ENCODE measurements at places on chromosomes 11 and 22.
A peak's percentile ranks its signal among the peaks of the same experiment; 100 is the strongest.

GRCh38 chr11:2525166-2525861, 80.5 kb downstream of the KCNQ1 start:
- DNase-seq: no peak

- no peak for DNase-seq
These were observed 1119.0 kb downstream of the BRD1 start for GRCh38 chr22:48708558-48709245.

DNA sequence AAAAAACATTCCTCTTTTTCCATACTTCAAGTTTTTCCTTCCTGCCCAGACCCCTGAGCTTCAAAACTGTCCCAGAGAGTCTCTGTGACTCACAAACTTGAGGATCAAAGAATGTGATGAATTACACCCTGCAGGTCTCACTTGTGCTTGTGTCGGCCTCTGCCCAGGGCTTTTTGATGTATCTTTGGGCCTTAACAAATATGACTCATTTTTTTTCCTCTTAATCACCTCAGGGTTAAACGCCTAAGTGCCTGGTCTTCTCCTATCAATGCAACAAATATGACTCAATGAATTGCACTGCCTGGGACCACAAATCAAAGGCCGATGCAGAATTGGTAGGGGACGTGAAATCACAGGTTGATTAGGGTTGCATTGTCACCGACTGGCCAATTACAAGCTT, 267.7 kb downstream of the LARGE1 start:
- DNase-seq: peak; percentile 1

DNA sequence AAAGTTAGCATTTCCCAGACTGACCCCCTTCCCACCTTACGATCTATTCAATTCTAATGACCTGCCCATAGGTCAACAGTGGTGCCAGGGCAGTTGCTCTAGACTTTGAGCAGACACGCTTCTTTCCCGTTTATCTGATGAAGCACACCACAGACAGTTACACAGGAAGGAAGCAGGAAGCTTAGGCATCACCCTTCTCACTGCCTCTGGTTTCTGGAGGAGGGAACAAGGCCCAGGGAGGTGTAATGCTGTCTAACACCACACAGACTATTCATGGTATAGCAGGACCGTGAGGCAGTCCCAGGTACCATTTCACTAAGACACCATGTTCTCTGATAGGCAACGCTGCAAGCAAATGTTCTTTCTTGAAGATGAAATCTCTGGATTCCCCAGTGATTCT, 279.4 kb downstream of the NTM start:
- no peak for DNase-seq

GRCh38 chr22:45230026-45230721, 10.5 kb downstream of the KIAA0930 start:
- no peak for DNase-seq

- no peak for DNase-seq
These were observed 14.5 kb downstream of the XNDC1N start for GRCh38 chr11:71913756-71914526.

- DNase-seq: no peak
These were observed 118.5 kb upstream of the TIMP3 start for GRCh38 chr22:32682990-32683389.

- no peak for DNase-seq
These were observed 3.4 kb downstream of the TMPRSS4 start for GRCh38 chr11:118080296-118080695.

DNA sequence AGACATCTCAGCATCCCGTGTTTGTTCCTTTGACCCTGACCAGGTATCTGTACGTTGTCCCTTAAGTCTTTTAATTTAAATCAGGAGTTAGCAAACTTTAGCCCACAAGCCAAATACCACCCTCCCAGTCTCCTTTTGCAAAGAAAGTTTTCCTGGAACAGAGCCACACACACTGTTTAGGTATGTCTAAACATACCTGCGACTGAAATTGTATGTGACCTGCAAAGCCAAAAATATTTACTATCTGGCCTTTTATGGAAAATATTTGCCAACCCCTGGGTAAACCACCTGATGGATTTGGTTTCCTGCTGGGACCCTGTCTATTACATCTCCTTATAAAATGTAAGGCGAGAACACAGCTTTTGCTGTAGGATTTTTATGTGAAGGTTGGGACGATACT, 20.2 kb upstream of the RCN1 start:
- no peak for DNase-seq

DNA sequence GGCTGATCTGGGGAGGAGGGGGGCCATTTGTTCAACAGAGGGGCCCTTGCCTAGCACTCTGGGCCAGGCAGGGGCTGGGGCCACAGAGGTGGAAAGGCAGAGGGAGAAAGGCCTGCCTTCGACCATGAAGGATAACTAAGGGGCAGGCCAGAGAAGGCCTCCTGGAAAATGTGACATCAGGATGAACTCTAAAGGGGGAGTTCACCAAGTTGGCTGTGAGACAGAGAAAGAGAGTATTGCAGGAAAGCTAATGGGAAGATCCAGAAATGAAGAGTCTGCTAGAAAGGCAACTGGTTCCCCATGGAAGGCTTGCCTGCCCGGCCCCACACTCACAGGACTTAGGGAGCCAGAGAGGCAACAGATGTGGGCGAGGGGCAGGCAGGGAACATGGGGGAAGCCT, 16.3 kb downstream of the CSNK1E start:
- no peak for DNase-seq

- DNase-seq: no peak
These were observed 5.6 kb downstream of the GAL start for GRCh38 chr11:68689737-68690625.

GRCh38 chr11:16321148-16321547, 35.2 kb downstream of the SOX6 start:
- DNase-seq: no peak
